Stimulated activated CD4-positive, alpha-beta T cell treated with anti-CD3 and anti-CD28 coated beads, Interleukin-1b, Interleukin-23, amount 100 ng/mL, for 1 hour (primary cell): ENCODE measurements at places on chromosomes 4 and X.

DNA sequence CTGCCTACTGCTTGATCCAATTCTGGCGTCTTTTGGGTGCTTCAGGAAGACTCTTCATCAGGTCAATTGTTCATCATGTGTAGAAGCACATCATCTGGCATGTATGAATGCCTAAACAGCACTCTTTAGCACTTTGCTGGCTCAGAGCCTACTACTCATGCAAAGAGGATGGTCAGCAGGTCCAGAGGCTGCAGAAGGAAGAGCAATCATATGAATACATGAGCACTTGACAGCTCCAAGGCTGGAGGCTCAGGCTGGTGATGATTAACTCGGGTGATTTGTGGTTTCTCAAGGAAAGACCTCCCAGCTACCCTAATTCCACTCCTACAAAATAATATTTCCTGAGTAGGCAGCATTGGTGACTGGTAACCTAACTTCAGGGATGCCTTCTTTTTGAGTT is 103.8 kb upstream of the CXCL13 start:
- DNase-seq: no peak

DNA sequence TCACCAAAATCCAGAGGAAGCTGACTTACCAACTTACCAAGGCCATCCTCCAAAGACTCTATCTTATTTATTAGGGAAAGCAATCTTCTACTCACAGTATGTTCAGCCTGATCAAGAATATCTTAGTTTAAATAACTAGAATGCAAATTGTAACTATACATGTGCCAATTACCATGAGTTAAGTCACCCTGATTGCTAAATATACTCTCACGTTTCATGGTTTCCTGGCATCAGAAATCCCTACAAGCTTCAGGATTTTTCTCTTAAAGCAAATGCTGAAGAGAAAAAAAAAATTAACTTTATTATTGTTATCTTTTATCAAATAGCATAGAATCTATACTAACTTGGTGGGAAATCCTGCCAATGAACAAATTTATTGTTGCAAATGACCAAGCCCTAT is 63.0 kb upstream of the MXD4 start:
- no peak for DNase-seq

DNA sequence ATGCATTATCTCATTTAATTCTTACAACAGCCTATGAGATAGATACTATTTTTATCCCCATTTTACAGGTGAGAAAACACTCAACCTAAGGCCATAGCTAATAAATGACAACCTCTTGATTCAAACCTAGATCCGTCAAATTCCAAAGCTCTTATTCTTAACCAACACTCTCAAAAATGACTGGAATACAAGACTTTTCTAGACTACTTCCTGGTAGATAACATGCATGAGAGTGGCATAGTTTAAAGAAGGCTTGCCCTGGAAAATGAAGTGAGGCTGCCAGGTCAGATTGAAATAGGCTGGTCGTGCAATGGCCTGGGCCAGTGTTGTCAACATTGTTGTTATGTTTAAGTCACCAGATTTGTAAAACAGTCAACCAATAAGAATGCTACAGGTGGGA is 86.6 kb downstream of the DNAAF6 start:
- no peak for DNase-seq

GRCh38 chrX:110178179-110178865 is 139.6 kb downstream of the AMMECR1 start:
- no peak for DNase-seq

GRCh38 chr4:973431-974397 is at the start of gene DGKQ:
TSS of gene DGKQ (minus strand) at chr4:973569. CDS start at chr4:973482, 87 bp downstream.
- DNase-seq: peak; percentile 85

GRCh38 chr4:168541266-168541953 is 44.6 kb downstream of the PALLD start:
- no peak for DNase-seq

DNA sequence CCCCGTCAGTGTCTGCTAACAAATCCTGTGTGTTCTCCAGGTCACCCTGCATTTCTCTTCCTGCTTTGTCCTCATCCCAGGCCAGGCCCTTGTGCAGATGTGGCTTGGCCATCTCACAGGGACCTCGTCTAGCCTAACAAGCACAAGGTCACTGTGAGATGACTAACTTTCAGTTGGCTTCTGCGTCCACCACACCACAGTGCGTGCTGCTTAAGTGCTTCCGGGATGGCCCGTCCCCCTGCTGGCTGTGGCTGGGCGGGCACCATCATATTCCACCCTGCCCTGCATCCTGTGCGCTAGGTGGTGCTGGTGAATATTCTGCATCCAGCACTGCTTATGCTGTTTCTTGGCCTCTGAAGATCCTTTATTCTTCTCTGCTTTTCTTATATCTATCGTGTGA is 33.8 kb downstream of the RBBP7 start:
- DNase-seq: no peak

DNA sequence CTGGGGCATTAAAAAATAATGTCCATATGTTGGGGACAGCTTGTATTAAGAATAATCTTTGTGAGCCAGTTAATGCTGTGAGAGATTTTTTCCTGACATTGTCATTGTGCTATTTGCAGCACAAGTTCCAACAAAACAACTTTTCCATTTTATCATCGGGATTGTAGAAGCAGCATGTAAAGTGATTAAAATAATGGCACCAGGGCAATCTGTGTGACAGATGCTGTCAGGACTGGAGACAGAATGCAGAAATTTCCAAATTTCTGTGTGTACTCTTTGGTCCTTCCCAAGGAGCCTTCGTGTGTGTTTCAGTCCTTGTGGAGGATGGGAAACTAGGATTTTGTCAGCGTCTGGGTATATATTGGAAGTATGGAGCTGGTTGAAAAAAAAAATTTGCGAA is 101.5 kb upstream of the LIMCH1 start:
- DNase-seq: no peak

DNA sequence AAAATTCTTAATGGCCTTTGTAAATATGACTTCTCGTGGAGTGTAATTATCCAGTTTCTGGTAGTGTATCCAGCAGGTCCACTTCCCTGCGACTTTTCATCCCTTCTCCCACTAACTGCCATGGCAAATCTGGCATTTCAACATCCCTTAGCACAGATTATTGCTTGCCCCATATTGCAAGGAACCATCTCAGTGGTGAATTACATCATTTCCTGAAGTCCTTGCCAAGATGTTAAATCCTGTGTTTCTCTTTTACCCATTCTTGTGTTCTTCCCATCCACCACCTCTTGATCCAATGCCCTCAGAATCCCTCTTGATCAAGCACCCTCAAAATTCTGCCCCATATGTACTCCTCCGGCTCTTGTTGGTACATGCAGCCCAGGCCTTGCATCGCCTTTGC is 88.1 kb upstream of the ZNF81 start:
- no peak for DNase-seq

DNA sequence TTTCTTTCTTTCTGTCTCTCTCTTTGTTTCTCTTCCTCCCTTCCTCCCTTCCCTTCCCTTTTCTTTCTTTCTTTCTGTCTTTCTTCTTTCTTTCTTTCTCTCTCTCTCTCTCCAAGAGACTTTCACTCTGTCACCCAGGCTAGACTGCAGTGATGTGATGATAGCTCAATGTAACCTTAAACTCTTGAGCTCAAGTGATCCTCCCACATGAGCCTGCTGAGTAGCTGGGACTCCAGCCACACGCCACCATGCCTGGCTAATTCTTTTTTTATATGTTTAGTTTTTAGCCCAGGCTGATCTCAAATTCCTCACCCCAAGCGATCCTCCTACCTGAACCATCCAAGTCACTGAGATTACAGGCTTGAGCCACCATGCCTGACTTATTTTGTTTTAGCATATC is 64.3 kb upstream of the EMCN start:
- DNase-seq: no peak

DNA sequence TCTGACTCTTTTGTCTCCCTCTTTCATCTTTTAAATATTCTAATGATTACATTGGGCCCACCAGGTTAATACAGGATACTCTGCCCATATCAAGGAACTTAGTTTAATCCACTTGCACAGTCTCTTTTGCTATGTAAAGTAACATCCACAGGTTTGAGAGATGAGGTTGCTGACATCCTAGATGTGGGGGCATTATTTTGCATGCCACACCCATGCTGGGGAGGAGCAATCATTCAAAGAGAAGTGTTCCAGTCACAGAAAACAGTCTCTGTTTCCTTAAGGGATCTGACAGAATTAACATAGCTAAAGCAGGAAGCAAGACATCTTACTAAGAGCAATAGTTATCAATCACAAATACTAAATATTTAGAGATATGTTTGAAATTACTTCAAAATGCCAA is 11.5 kb upstream of the TRAM1L1 start:
- no peak for DNase-seq

- DNase-seq: no peak
These were observed 959 bp downstream of the BRS3 start for GRCh38 chrX:136488706-136489105.

DNA sequence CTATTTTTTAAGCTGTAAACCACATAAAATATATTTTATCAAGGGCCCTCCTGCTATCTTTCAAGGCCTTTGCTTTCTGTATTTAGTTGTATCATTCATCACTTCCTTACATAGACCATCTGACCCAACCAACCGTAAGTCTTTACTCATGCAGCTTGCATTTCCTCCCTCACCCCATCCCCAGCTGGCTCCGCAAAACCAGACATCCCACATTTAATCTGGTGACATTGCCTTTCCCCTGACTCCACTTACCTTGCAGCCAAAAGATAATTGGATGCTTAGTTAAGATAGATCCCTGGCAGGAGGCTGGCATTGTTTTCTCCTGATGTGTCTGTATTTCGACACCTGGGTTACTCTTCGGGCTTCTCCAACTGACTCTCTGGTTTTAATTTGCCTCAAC is 183.7 kb upstream of the LDB2 start:
- DNase-seq: no peak

GRCh38 chr4:1718095-1718850 is 2.9 kb downstream of the TMEM129 start:
- no peak for DNase-seq

DNA sequence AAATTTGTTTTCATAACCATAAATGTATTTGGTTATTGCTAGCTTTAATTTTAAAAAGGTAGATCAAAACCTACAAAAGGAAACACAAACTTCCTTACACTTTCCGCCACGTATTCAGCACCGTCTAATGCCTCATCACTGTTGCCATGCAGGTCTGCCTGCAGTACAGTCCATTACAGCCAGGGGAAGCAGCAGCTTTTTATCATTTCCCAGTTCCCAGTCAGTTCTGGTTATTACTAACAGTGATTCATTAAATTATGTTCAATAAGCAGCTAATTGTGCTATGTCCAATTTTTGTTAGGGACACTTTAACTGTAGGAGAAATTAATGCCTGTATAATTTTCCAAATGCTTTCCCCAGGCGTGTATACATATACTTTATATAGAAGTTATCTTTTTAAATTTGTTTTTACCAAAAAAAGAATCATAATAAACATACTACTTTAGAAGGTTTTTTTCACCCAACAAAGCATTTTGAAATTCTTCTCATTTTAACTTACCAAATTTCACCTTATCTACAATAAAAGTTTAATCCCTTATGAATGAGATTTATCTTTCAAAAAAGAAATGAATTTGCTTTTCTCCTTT is 93.3 kb downstream of the ANXA3 start:
- DNase-seq: peak; percentile 10

GRCh38 chr4:137394018-137394417 is 138.3 kb downstream of the PCDH18 start:
- DNase-seq: no peak

DNA sequence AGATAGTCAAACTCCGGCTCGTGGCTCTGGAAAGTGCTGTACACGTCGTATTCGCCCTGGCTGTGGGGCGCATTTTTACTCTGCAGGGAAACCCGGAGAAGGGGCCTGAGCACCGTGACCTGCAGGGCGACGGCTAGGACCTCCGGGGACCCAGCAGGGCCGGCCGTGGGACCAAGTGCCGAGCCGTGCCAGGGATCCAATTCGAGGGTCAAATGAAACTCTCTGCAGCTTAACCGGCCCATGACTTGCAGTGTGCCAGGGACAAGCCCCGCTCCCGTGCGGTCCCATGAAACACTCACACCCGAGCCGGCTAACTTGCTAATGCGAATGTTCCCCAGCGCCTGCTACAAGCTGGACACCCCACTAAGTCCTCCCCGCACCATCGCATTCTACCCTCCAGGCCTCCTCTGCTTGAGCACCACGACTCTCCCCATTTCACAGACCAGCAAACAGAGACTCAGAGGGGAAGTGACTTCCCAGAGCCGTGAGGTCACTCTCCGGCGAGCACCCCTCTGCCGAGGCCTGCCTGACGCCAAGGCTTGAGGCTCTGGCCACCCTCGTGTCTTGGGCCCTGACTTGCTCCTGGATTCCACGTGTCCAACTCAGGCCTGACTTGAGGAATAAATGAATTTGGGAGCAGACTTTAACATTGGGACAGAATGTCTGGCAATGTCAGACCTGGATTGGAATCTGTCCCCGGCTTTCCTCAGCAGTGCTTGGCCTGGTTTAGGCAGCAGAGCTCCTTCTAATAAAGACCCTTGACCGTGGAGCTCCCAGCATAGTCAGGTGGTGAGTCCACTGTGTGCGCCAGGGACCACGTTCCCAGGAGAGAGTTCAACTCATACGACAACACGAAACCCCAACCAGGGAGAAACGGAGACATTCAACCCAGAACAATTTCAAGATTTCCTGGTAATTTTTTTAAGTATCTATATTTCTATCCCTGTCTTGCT is 93.6 kb downstream of the PPP2R2C start:
- no peak for DNase-seq

DNA sequence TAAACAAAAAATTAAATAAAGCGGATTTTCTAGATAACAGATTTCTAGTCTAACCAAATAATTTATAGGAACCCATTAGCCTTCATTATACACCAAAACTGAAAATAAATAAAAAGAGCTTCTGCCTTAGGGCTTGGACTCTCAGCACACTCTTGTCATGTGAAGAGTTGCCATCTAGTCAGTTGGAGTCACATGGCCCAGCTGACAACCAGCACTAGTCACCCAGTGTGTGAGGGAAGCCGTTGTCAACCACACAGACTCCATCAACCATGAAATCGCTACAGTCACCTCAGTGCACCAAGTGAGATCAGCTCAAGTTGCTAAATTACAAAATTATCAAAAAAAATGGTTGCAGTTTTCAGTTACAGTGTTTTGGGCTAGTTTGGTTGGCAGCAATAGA is 470.0 kb downstream of the GASK1B start:
- no peak for DNase-seq

DNA sequence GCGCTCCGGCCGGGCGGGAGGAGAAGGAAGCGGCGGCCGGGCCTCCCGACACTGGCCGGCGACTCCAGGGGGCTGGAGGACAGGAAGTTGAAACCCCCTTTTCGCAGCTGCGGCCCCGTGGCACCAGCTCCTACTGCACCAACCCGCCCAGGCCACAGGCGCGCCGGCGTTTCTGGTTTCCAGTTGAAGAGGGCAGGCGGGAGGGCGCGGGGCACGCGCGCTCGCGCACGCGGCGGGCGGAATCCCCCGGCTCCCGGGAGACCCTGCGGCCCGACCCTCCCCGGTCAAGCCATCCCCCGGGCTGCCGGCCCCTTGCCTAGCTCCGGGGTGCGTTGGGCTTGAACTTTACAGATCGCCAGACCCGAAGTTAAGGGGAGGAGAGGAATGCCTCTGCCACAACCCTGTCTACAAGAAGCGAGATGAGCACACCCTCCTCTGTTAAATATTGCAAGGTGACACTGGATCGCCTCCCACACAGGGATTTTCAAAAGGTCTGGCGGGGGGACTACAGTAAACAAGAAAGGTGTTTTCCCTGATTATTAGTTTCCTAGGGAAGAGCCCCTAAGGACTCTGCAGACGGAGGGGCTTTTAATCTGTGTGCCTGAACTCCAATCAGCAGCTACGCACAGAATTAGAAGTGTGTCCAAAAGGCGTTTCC is 1.4 kb downstream of the ELOVL6 start:
- DNase-seq: no peak

- no peak for DNase-seq
These were observed 11.8 kb upstream of the PGK1 start for GRCh38 chrX:78092296-78092695.

GRCh38 chr4:57504139-57504538 is 394.0 kb upstream of the IGFBP7 start:
- no peak for DNase-seq
